NCI-H774 (cell line): ENCODE measurements at places on chromosomes 12 and 14.

- DNase-seq, result no peak
Measured at GRCh38 chr12:93126069-93126474, 197.0 kb upstream of the EEA1 start.

- no peak for DNase-seq
Measured at GRCh38 chr12:46395388-46395787, 22.8 kb upstream of the SLC38A2 start.

DNA sequence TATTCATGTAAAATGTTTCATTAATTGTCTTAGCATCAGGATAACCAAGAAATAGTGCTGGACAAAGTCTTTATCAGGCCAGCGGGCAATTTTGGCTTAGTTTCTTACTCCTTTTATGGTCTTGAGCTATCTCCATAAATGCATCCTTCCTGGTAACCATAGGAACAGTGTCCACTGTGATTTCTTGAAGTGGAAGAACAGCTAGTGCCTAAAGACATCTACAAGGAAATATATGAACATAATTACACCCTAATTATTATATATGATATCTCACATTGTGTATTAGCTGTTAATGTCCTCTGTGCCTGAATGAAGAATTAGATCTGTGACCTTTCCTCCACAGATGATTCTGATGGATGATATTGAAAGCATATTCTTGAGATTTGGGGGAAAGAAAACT lies 286.7 kb upstream of the ATXN7L3B start:
- no peak for DNase-seq

DNA sequence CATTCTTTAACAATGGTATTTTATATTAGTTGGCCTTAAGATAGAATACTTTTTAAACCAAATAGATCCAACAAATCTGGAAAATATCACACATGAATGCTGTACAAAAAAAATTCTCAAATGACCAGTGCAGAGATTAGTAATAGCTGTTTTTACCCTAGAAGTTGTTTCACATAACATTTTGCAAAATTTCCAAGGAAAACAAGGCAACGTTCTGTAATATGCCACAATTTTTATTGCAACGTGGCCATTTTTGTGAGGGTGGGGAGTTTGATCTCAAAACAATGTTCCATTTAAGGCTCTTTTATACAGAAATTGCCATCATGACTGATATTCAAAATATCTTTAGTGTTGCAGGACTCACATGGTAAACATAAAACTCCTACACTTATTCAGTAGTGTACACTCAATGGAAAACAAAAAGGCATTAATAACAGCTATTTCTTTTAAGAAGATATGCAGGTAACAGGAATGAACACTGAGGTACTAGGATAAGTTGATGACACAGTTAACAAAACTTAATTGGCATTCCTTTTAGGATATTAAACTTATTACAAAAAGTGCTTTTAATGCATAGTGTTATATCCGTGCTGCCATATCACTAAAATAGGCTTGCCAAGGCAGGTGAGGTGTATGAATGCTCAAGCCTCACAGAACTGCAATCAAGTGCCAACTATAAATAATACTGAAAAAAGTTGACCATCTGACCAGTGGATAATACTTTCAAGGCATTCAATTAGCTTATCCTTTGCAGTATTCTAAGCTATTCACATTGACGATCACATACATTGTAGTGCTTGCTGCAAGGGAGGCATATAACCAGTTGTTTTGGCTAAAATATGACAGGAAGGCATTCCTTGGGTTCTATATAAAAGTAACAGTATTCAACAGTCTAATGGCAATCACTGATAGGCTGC lies 2.3 kb downstream of the CFL2 start:
- DNase-seq, result no peak

DNA sequence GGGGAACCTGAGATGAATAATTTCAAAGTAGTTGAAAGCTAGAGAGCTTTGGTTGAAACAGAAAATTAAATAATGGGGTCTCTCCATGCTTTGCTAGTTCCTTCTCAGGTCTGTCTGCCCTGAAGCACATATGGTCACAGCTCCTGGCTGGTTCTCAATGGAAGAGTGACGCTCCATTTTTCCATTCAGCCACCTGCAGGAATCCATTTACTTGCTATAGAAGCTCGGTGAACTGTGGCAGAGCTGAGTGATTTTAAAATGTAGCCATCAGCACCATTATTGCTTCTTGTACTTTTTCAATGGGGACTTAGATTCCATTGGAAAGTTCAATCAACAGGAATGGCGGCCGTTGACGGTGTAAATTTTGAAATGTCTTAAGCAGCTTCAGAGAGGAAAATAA lies 525.2 kb downstream of the GLT1D1 start:
- DNase-seq, result no peak

DNA sequence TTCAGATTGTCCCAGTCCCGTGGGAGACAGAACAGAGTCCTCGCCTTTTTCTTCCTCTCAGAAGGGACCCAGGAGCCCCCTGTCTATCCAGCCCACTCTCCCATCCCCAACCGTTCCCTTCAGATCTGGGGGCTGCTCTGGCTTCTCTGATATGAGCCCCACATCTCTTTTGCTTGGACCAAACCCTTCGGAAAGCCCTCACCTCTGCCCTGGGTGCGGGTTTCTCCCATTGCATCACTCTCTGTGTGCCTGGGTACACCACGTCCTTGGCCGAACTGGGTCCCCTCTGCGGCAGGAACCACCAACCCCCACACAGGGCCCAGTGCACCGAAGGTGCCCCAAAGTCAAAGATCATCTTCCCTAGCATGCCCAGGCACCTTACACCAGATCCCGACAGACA lies 87.8 kb downstream of the DICER1 start:
- no peak for DNase-seq

DNA sequence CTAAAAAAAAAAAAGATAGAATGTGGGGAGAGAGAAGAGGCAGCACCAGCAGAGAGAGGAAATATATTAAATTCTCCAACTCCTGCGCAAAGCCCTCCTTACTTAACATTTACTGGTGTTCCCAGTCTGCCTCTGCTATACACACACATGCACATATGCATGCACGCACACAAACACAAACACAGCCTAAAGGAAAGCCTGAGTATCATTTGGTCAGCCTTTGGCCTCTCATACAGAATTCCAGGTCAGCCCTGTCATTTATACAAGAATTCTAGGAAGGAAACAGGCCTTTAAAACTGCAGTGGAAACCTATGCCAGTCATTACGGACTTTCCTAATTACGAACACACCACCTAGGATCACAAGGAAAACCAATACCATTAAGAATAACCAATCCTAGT lies 269.4 kb downstream of the ITPR2 start:
- no peak for DNase-seq

- DNase-seq, result no peak
Measured at GRCh38 chr14:50828721-50829488, 2.1 kb downstream of the NIN start.

- no peak for DNase-seq
Measured at GRCh38 chr12:27428466-27428865, 18.1 kb upstream of the SMCO2 start.

GRCh38 chr14:58787592-58787991 lies 149.8 kb downstream of the DACT1 start:
- DNase-seq, result no peak

DNA sequence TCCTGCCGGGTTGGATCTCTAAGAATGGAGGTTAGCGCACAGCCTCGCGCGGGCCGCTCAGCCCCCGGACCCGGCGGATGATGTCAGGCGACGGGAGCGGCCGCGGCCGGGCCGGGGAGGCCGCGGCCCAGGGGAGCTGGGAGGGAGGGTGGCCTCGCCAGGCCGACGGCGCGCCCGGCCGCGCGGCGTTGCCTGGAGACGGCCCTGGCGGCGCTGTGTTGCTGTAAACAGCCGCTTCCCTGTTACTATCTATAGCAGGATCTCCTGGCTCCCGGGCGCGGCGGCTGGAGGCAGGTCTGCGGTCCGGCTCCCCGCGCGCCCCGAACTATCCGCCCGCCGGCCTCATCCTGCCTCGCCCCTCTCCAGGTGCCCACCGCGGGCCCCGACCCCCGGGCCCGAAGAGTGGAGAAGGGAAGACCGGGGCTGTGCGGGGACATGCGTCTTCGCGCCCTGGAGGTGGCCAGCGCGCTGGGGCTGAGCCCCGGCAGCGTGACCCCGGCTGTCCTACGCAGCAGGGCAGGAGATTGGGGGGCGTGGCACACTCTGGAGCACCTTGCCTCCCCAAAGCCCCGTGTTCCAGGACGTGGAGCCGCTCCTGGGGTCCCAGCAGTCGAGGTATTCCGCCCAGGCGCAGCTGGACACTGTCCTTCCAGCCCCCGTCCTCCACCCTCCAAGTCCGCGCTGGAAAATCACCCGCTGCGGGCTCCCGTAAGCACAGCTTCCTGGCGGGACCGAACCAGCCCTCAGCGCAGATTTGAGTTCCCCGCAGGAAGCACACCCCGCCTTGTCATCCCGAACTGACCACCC lies 1.4 kb upstream of the FOS start:
- DNase-seq, result peak; percentile 70

DNA sequence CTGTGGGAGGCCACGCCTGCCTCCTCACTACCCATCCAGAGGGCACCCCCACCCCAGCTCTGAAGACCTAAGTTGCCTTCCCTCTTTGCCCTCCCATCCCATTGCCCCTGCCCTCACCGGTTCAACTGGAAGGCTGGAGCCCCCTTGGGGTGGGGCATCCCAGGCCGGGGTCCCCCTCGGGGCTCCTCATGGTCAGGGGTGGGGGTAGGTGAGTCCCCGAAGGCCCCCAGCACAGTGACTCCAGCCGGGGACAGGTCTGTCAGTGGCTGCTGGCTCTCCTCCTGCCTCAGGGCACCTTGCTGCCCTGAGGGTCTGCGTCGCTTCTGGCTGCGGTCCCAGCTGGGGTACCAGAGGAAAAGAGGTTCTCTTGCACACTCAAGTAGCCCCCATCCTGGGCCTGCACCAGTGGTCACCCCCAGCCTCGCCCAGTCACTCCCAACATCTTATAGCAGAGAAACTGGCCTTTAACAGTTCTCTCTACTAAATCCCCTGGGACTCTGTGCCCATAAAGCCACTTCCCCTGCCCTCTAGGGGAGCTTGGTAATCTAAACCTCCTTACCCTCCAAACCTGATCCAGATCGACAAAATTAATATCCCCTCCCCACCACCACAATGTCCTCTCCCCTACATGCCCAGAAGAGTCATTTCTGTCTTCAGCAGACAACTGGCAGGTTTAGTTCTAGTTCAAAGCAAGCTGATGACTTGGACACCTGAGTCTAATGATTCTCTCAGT lies 5.1 kb downstream of the PIANP start:
- DNase-seq, result no peak

DNA sequence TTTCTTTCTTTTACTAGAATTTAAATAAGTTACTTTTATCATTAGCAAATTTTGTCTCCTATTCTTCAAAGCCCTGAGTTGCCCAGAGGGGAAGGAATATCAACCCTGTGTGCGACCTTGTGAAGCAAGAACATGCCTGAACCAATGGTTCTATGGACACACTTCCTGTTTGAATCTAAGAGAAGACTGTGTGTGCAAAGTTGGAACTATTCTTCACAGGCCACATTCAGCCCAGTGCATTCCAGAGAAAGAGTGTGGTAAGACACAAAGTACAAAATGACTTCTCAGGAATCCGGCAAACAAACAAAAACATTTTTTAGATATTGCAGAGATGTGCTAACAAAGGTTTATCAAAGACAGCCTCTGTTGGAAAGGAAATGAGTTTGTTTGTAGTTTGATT lies 90.8 kb upstream of the PTPRQ start:
- DNase-seq, result no peak

- no peak for DNase-seq
Measured at GRCh38 chr12:46385438-46385837, 12.9 kb upstream of the SLC38A2 start.

- DNase-seq, result no peak
Measured at GRCh38 chr12:5592310-5592709, 160.4 kb downstream of the NTF3 start.

DNA sequence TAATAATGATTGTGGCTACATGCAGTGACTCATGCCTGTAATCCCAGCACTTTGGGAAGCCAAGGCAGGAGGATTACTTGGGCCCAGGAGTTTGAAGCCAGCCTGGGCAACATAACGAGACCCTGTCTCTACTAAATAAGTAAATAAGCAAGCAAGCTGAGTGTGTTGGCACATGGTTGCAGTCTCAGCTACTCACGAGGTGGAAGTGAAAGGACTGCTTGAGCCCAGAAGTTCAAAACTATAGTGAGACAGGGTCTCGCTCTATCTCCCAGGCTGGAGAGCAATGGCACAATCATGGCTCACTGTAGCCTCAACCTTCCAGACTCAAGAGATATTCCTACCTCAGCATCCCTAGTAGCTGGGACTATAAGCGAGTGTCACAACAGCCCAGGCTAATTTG lies 64.7 kb downstream of the RPS6KA5 start:
- DNase-seq, result no peak

DNA sequence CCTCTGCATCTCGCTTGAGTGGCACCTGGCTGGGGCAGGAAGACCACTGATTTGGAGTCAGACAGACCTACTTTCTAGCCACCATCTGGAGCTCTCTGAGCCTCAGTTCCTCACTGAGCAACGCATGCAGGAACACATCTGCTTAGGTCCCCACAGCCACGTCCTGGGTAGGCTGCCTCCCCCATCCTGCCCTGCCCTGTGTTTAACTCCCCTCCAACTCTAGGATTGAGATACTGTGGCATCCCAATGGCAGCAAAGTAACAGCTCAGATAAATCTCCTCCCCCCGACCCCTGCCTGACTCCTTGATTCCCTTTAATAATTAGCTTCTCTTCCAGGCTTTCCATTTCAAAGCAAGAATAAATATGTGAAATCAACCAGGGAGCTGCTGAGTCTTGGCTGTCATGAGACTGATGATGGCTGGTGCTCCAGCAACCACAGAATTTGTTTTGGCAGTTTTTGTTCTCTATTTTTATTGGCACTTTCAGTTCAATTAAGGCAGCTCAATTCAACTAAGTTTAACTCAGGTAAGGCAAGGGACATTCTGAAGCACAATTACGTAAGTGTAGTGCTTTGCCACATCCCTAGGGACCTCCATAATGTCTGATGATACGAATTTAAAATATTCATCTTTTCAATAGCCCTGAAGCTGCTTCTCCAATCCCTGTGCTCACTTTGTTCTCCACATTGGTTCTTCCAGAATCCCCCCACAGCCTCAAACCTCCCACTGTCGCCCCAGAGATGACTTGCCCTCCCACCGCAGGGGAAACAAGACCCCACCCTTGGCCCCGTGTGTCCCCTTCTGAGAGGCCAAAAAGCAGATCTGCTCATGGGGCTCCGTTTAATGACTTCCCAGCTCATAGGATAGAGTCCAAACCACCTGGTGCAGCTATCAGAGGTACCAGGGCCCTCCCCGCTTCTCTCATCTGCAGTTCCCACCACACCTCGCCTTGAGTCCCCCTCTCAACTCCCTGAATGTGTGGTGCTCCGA lies 58.2 kb downstream of the ESR2 start:
- no peak for DNase-seq

- no peak for DNase-seq
Measured at GRCh38 chr14:91390165-91390778, 27.3 kb downstream of the CCDC88C start.

DNA sequence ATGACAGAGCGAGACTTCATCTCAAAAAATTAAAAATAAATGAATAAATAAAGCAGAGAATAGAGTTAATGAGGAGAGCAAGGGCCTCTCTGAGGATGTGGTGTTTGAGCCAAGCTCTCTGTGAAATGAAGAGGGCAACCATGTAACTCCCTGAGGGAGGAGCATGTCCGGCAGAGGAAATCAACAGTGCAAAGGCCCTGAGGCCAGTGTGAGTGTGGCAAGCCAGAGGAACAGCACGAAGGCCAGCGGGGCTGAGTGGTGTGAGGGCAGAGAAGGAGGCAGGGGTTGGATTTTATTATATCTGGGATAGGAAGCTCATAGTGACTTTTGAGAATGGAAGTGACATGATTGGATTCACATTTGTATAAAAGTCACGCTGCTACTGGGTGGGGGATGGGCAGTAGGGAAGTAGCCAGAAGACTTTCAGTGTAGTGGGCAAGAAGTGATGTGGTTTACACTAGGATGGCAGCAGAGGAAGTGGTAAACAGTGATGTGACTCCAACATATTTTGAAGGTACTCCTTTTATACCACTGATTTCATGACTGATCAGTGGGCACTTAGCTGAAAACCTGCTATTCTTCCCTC lies 10.3 kb upstream of the LRP1-AS start:
- no peak for DNase-seq
